T-helper 2 cell (primary cell): ENCODE measurements at places on chromosomes 1 and 21.

GRCh38 chr1:179141592-179142251 is 59.9 kb downstream of the TOR3A start:
- DNase-seq, result no peak

DNA sequence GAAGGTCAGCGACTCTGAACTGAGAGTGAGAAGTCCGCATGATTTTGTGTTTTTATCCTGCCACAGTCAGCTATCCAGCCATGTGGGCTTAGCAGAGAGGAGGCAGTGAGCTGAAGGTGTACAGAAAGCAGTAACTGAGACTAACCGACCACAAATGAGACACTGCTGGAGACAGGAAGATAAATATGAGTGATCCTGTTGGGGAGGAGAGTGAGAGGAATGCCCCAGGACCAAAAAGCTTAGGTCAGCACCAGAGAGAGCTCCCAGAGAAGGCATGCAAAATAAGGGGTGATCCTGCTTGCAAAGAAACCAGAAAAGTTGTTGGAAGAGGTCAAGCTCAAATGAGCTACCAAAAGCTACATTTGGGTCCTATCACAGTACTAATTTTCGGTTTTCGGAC is 63.7 kb downstream of the HLCS start:
- no peak for DNase-seq

DNA sequence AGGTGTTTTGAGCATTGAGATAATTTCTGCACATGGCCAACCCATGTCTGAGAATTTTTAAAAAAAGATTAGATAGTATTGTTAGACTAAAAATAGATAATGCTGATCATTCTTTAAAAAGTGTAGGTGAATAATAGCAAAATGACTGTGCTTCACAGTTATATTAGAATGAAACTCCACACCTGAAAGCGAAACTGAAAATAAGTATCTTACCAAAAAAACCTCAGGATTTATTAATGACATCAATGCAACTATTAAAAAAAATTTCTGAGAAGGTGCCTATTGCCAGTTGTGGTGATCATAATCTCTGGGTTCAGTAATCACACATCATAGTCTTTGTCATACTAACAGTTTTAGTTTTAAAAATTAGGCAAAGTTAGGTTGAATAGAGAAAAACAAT is 36.5 kb downstream of the PLA2G4A start:
- no peak for DNase-seq

DNA sequence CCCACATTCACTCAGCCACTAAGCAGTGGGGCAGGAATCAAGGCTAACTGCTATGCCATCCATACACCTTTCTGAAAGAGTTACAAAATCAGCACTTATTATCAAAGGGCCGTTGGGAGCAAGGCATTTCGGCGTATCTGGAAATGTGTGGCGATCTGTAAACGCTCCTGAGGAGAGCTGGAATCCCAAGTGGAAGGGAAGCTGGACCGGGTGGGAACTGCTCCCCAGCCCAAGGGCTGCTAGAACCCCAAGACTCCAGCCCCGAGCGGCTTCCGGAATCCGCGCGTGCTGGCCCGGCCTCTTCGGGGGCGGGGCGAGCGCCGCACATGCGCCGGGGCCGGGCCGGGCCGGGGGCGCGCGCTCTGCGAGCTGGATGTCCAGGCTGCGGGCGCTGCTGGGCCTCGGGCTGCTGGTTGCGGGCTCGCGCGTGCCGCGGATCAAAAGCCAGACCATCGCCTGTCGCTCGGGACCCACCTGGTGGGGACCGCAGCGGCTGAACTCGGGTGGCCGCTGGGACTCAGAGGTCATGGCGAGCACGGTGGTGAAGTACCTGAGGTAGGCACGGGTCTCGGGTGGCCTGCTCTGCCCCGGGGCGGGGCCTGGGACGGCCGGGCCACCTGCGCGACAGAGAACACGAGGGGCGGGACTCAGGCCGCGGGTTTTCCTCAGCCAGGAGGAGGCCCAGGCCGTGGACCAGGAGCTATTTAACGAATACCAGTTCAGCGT is at the start of gene NAXE:
NAXE (plus strand) TSS at position 345 of the 726 bp plus-strand sequence; CDS start at position 374, 29 bp downstream.
- DNase-seq, result peak; percentile 52

DNA sequence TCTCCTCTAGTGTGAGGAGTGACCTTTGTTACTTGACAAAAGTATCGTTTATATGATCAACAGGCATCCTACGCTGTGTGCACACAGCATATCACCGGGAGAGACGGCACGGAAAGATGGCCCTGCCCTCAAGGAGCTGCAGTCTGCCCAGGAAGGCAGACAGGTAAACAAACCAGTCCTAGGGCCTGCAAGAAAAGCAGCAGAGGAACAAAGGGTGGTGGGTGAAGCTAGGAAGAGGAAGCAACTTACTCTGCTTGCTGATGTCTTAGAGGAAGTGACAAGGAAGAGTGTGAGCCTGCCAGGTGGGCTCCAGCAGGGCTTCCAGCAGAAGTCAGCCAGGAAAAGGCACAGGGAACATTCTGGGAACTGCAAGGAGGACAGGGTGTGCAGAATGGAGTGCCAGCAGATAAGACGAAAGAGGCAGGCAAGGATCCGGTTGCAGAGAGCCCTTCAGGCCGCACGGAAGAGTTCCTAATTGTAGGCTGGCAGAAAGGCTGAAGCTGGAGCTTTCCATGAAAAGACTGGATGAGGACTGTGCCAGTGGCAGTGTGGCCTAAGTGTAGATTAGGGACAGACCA is 106.7 kb downstream of the SLC45A1 start:
- DNase-seq, result peak; percentile 31

GRCh38 chr1:55519937-55520683 is 304.9 kb upstream of the USP24 start:
- DNase-seq, result no peak

GRCh38 chr1:1616045-1616790 is 918 bp downstream of the MIB2 start:
- DNase-seq, result peak; percentile 29

DNA sequence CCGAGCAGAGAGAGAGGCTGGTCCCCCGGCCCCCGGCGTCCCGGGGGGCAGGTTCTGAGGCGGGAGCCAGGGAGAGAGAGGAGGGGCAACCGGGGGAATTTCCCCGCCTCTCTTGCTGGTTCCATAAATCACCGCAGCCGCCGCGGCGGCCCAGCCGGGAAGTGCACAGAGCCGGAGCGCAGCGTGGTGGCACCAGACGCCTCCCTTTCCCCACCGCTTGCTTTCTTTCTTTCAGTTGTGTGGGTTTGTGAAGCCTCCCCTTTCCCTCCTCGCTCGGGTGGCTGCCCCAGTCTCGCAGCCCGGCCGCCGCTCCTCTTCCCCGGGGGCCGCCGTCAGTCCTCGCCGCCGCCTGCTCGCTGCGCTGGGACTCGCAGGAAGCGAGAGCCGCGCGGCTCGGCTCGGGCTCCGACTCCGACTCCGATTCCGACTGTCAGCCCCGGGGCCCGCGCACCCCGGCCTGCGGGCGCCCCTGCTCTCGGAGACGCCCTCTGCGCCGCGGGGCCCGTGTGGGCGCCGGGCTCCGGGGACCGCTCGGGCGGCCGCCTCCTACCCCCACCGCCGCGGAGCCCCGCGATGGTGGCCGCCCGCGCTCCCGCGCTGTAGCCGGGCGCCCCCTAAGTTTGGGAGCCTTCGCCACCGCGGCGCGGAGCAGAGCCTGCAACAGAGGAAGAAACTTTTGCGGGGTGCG is at the start of gene CACHD1:
CACHD1 (plus strand) TSS at position 153 of the 688 bp plus-strand sequence. CDS start 616 bp downstream, outside the sequence.
- DNase-seq, result no peak

GRCh38 chr1:207807690-207808321 is 56.0 kb downstream of the CD46 start:
- no peak for DNase-seq

DNA sequence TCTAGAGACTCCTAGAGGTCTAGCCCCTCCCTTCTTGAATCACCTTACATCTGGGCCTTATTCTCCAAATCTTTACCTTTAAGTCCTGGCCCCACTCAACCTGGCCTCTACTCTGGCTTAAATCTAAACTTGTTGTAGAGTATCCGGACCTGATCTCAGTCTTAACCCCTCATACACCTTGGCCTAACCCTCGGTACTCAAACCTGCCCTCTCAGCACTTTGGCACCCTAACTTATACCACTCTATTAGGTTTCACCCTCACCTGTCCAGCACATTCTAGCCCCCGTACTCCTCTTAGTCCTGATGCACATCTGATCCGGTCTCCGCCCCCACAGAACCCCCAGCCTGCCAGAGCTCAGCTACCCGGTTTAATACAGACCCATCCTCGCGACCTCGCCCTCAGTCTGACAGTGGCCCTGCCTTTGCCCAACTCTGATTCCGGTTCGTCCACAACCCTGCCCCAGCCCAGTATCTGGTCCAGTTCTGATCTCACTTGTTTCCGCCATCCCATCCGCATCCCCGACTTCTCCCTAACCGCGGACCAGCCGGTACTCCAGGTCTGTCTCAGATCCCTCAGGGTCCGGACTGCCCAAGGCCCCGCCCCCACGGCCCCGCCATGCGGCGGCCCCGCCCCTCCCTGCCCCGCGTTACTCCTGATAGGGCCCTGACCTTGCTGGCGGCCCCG is 1.5 kb downstream of the TRIM62 start:
- DNase-seq, result peak; percentile 70

GRCh38 chr1:235404190-235404589 is 37.0 kb downstream of the TBCE start:
- DNase-seq, result no peak

GRCh38 chr1:76892675-76893074 is 25.4 kb downstream of the ST6GALNAC5 start:
- no peak for DNase-seq

- peak; percentile 34 for DNase-seq
These were observed at the start of gene PCNX2 for GRCh38 chr1:233295237-233295974. PCNX2 (minus strand) TSS chr1:233295725; CDS start chr1:233295478, 247 bp downstream.

GRCh38 chr1:25544819-25545218 is 1.4 kb downstream of the LDLRAP1 start:
- no peak for DNase-seq

DNA sequence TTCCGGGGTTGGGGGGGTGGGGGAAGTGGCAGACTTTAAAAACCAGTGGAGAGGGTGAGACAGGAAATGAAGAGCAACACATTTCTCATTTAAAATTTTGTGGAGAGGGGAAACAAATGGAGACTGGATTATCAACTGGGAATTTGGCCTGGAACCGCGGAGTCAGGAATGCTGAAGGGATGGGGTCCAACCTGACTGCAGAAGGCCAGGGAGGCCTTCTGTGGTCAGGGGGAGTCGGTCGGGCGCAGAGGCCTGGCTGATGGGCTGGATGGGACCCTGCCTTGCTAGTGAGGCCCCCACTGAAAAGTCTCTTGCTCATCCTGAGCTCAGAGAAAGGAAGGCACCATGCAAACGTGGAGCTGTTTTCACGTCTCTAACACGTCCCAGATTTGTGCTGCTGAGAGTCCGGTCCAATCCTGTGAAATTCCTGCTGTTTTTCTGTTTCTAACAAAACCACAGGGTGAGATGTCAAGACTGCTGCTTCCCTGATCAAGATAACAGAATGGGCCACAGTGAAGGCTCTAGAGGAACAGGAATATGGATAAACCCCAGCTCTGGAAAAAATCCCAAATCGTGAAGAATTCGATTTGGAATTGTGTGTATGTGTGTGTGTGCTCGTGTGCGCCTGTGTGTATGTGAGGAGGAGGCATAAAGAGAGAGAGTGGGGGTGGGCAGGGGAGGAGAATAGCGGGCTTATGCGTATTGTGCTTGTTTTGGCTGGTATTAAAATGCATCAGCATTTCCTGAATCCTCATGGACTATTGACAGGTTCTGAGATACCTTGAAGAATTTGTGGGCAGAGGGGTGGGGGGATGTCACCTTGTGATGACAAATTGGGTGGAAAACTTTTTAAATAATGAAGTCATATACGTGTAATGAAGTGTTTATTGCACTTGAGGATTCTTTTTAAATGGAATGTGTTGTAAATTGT is 117.4 kb downstream of the NGF start:
- no peak for DNase-seq

DNA sequence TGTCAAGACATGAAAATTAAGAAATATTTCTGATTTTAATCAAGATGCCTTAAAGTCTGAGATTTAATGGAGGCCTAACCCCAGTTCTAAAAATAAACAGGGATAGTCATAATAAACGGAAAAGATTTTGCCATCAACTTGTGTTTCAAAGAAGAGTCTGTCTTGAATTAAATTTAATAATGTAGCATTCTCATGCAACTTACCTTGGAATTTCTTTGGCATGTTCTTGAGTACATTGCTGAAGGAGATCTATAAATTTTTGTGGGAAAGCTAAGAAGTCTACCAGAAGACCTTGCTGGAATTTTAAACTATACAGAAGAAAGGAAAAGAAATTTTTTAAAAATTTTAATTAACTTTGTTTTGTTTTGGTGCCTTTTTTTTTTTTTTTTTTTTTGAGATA is 10.6 kb downstream of the SASS6 start:
- DNase-seq, result no peak

DNA sequence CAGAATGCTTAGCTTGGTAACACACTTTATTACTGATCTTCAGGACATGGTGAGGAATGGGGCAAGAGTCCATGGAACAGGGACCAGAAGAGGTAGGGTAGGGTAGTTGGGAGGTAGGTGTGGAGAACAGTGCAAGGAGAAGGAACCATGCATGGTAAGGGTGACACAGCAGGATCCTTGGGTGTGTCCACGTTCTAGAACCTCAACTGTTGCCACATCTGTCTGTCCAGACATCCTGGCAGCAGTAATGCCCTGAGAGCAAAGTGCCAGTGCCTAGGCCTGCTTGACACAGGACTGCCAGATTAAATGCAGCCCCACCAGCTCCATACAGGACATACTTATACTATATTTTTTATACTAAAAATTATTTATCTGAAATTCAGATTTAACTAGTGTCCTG is 13.9 kb downstream of the DMAP1 start:
- DNase-seq, result no peak

GRCh38 chr1:18262726-18263125 is 155.1 kb downstream of the IGSF21 start:
- no peak for DNase-seq

DNA sequence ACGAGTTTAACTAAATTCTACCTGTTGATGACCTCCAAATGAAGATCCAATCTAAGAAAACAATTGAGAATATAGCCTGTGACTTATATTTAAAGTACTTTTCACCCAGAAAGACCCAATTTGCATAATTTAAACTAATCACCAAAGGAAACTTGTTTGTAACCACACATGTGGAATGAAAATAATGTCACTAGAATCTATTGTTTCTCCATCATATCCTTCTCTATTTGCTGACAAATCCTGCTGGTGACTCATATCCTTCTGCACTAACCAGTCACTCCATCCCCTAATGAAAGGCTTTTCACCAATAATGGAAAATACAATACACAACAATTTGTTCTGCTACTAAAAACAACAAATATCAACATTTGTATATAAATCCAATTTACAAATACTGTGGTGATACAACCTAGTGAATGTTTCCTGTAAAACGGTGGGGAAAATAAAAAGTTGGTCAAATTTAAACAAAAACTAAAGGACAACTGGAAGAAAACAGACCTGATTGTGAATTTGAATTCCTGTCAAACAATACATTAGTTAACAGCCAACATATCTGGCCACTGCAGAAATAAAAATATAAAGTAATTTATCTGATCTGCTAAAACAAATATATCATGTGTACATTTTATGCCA is 6.5 kb downstream of the PTP4A2 start:
- DNase-seq, result no peak

DNA sequence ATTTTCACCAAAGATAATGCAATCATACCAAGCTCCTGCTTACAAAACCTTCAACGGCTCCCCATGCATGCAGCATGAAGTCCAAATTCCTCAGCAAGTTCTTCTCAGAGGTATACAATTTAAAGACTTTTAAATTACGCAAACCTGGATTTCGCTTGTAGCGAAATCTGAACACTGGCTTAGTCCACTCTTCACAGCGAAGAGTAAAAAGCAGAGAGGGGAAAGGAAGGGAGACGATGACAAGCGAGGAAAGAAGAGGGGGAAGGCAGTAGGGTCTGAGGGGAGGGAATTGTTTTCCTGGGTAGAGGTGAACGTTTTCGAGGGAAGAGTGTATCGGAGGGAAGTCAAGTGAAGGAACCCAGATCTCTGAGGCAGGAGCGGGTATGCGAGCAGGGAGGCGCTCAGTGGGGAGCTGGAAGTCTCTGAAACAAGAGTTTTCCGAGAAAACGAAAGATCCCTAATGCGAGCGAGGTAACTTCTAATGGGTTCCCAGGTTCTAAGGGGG is 790 bp downstream of the TESK2 start:
- no peak for DNase-seq
